Glutamatergic neuron (in vitro differentiated cells): ENCODE measurements at places on chromosomes 7 and 10.

DNA sequence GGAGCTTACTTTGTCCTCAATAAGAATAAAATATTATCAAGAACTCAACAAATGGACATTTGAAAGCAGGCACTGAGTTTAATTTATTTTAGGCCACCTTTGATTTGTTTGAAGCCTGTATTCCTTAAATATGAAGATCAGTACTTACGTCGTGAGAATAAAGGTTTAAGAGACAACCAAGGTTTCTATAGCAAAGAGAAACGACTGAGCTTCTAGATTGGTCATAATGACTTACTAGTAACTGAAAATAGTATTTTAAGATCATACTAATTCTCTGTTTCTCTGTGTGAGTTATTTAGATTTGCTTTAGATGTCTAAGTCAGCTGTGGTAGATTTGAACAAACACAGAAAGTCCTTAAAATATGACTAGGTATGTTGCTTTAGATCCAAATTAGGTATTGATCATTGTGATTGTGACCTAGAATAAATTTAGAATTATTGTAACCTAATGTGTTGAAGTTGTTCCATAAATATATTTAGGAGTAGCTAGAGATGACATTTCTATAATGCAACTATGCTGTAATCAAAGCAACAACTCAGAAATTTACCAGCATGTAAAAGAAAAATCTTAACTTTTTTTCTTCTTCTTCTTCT is 2.4 kb upstream of the GLCCI1 start:
- DNase-seq = no peak

DNA sequence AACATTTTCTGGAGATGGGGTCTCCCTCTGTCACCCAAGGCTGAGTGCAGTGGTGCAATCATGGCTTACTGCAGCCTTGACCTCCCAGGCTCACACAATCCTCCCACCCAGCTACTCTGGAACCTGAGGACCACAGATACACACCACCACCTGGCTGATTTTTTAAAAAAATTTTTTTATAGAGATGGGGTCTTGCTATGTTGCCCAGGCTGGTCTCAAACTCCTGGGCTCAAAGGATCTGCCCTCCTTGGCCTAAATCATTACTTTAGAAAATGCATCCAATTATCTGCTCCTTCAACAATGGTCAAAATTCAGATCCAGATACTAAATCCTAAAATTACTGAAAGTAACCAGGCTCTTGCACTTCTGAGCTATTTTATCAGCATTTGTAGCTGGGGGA is 55.2 kb downstream of the CTBP2 start:
- no peak for DNase-seq

- DNase-seq = no peak
These were observed 278.8 kb downstream of the RPS24 start for GRCh38 chr10:78312197-78313047.

DNA sequence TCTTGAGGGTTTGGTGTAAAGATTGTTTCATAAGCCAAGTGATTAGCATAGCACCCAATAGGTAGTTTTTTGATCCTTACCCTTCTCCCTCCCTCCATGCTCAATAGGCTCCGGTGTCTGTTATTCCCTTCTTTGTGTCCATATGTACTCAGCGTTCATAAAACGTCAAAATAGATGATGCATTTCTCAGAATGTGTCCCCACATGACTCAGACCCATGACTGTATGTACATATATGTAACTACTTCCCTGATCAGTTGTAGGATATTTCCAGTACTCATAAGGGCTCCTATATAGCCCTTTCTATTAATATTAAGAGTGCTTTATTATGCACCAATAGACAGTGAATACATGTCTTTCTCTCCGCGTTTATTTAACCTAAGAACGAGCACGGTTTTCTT is 466.9 kb downstream of the KIF20B start:
- no peak for DNase-seq

GRCh38 chr10:93475871-93476270 is 6.3 kb downstream of the MYOF start:
- DNase-seq = no peak

DNA sequence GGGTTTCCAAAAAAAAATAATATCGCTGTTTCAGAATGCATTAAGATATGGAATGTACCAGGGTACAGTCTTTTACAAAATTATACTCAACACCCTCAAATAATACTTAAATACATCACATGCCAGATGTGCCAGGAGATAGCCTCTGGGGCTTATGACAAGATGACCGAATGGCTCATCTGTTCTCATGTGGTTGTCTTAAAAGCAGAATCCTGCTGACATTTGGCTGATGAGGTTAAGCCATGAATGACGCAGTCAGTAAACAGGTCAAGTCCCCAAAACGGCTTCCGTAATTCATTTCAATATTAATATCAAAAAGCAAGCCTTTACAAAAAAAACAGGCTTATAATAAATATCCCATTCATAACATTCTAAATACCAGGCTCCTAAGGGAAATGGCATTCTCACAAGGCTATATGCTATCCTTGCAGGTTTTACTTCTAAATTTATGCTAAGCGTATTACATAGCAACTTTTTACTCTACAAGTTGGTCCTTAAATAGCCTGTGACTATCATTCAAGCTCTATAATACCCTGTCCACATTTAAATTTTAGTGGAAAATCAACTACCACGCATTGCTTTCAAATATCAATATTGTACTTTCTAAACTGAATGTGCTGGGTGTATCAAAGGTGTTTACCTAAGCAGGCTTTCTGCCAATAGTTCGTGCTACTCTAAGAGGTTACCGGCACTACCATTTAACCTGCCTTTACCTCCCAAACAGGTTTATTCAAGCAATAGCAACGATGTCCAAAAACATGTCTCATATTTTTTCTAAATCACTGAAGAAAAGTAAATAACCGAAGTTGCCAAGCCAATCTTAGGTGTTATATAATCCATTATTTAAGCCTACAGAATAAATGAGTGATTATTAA is 15.6 kb downstream of the SMURF1 start:
- DNase-seq = no peak

DNA sequence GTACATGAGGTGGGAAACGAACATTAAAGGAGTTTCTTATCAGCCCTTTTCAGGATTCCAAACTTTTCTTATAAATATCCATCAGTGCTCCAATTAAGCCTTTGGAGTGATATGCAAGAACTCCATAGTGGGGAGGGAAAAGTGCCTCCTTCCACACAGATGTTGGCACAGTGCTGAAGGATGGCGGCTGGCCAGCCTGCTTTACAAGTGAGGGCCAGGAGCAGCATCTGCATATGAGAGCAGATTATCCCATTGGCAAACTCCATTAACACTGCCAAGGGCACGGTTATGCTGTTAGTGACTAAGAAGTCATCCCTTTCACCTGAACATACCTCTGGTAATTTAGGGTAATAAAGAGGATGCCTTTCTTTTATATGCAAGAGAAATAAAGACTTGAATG is 543.1 kb downstream of the CNTNAP2 start:
- no peak for DNase-seq

DNA sequence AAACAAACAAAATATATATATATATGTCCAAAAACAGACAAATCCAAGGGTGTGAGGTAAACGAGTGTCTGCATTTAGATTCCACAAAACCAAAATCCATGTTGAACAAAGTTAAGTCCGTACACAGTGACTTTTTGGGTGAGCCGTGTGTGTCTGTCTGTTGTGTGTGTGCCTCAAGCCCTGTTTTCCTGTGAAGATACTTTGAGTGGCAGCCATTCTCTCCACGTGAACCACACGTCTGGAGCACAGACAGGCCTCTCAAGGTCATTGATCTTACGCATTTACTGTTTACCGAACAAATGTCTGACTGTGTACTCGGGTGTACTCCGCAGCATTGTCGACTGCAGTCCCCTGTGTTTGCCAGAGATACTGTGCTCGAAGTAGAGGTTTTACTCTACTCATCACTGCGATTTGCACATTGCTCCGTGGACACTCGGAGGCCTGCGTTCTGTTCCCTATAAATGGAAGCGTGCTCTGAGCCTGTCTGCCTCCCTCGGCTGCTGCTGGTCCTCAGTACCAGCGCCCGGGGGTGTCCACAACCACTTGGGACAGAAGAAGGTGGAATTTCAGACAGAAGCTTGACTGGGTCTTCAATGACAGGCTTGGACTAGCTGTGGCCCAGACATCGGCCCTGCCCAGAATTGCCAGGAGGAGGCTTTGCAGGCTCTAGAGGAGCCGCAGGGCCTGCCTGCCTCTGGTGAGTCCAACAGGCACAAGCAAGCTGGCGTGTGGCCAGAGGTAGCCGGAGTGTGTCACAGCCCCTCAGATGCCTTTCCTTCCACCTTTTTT is 22.1 kb downstream of the CYP17A1 start:
- DNase-seq = peak; percentile 25

DNA sequence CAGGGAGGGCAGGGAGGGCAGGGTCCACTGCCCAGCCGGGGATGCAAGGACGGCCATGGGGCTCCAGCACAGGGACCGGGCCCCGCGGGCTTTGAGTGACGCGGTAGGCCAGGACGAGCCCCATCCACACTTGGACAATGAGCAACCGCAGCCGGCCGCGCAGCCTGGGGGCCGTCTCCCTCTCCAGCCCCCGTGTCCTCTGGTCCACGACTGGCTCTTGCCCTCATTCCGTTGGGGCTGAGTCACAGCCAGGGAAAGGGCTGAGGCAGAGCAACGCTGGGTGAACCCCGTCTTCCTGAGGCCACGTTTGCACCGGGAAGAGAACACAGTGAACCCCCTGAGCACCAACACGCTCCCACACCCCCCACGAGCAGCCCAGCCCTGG is 23.7 kb downstream of the SHH start:
- no peak for DNase-seq

DNA sequence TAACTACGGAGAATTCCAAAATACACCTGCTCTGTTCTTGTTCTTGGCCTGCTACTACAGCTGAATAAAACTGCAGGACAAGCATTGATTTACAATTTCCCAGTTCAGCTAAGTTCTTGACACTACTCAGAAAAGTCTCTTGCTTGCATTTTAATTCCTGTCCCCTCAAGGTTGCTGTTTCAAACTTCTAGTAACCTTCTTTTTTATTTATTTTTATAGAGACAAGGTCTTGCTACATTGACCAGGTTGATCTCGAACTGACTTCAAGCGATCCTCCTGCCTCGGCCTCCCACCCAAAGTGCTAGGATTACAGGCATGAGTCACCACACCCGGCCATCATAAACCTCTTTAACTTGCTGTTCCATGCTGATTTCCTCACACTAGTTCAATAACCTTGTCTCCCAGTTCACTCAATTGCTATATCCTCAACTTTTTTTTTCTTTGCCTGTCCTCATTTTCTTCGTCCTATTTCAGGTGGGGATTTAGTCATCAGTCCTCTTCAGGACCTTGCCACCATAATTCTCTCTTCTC is 79.9 kb downstream of the ARHGAP21 start:
- no peak for DNase-seq

DNA sequence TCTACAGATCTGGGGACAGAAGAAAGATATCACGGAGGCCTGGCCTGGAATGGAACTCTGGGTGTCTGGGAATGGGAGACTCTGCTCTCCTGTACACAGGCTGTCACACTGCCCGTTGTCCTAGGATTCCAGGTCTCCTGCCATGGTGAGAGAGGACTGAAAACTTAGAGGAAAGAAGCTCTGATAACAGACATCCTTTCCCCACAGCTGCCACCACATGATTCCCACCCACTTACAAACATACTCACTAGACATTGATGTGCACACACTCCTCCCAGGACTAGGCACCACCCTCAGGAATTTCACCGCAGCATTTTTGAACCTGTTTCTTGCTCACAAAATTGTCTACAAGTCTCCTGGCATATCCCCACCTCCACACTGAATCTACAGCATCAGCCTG is 5.7 kb downstream of the ZNF92 start:
- DNase-seq = no peak

- no peak for DNase-seq
These were observed 181.7 kb upstream of the KAT6B start for GRCh38 chr10:74644738-74645137.

GRCh38 chr10:49135575-49136313 is 1.9 kb upstream of the FAM170B start:
- DNase-seq = no peak

- DNase-seq = no peak
These were observed 10.4 kb upstream of the EIF3A start for GRCh38 chr10:119090968-119091367.

- DNase-seq = peak; percentile 23
These were observed 733 bp upstream of the ARL5B start for GRCh38 chr10:18658271-18659124.

- DNase-seq = no peak
These were observed 6.7 kb downstream of the CEP55 start for GRCh38 chr10:93503075-93503474.

DNA sequence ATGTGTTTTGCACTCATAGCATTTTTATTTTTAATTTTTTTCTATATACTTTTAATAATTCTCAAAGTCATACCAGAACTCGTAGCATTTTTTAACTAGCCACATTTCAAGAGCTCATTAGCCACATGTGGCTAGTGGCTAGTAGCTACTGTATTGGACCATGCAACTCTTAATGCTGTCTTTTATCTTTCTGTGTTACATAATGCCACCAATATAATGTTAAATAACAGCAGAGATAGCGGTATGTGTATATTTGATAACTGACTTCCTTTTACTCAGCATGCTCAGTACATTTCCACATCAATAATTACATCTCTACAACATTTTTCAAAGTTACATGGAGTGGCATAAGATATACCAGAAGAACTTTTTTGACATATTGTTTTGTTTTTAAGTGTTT is 91.4 kb downstream of the CDK13 start:
- DNase-seq = no peak

- DNase-seq = no peak
These were observed 87.9 kb downstream of the TPK1 start for GRCh38 chr7:144747936-144748335.

GRCh38 chr10:22476601-22477321 is 131.5 kb downstream of the SPAG6 start:
- DNase-seq = peak; percentile 58
